Stimulated activated CD8-positive, alpha-beta memory T cell treated with anti-CD3 and anti-CD28 coated beads, Interleukin-15, amount 100 ng/mL, for 4 hours (primary cell): ENCODE measurements at places on chromosomes 11 and 22.
A peak's percentile ranks its signal among the peaks of the same experiment; 100 is the strongest.

- no peak for DNase-seq
Observed at GRCh38 chr11:116963813-116964212, 126.4 kb upstream of the APOA1 start.

GRCh38 chr22:46159777-46160176 lies 9.5 kb downstream of the PPARA start:
- DNase-seq, result no peak

DNA sequence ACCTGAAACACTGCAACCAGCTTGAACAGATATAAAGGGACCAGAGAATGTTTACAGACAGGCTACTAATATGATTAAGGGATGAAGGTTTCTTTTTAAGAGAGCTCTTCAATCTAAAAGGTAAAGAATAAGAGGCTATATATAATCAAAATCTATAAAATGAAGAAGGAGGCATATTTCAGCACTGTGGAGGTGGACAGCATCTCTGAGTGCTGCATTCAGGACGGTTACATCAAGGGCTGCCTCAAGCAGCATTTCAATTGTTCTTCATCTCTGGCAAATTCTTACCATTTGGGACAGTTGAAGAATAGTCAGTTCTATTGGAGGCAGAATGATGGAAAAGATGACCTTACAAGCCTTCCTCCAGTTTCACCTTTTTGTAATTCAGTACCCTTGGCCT lies 139.6 kb upstream of the LMO1 start:
- no peak for DNase-seq

DNA sequence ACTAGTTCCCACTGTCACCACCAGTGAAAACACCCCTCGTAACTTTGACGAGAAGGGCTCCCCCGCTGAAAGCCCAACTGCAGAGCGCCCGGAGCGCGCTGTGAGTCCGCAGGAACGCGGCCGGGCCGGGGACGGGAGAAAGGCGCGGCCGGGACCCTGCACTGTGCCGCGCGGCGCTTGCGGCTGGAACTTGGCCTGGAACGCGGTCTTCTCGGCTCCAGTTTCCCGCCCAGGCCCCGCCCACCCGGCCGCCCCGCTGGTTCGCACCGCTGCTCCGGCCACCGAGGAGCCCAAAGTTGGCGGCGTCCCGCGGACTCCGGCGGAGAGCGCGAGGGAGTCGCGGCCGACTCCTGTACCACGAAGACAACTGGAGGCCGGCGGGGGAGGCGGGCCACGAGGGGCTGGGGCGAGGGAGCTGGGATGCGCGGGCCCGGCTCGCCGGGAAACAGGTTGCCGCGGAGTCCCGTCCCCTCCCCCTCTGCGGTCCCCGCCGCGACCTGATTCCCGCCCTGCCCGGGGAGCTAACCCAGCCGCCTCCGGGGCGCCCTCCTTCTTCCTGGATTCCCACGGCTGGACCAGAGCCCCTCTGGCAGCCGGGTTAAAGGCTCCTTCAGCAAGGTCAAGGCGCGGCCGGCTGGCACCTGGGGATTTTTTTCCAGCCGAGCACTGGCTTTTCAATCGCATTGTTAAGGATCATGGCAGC lies 3.4 kb downstream of the TENM4 start:
- no peak for DNase-seq

GRCh38 chr22:48423481-48423911 lies 1404.2 kb downstream of the BRD1 start:
- no peak for DNase-seq

- no peak for DNase-seq
Observed at GRCh38 chr22:29386708-29387107, 1.7 kb downstream of the AP1B1 start.

- peak; percentile 38 for DNase-seq
Observed at GRCh38 chr11:62340269-62340901, 3.1 kb downstream of the ASRGL1 start.

GRCh38 chr11:11290354-11290753 lies 62.7 kb downstream of the CSNK2A3 start:
- no peak for DNase-seq

- DNase-seq, result no peak
Observed at GRCh38 chr11:116348226-116348625, 424.6 kb downstream of the BUD13 start.

DNA sequence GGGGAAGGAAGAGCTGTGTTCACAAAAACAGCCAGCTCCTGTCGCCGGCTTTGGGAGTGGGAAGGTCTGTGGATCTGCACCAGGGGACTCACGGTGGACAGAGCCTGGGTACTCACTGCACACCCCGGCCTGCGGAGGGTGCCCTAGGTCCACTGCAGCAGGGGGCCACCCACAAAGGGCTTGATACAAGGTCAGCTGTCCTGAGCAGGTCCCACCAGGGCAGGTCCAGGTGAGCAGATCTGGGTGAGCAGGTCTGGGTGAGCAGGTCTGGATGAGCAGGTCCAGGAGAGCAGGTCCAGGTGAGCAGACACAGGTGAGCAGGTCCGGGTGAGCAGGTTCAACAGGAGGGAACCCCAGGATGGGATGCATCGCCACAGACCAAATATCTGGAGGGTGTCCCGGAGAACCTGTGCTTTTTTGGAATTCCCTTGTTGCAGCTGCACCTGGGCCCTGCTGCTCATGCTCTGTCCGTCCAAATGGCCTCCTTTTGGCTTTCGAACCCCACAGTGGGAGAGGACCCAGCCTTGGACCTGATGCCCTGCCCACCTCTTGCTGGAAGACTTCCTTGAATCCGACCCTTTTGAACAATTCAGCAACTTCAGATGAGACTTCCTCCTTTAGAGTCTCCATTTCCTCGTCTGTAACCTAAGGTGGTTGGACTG lies 485.3 kb downstream of the TBC1D22A start:
- no peak for DNase-seq

GRCh38 chr11:104333977-104334376 lies 170.0 kb upstream of the PDGFD start:
- DNase-seq, result no peak

- no peak for DNase-seq
Observed at GRCh38 chr11:72918851-72919250, 104.6 kb downstream of the ATG16L2 start.

DNA sequence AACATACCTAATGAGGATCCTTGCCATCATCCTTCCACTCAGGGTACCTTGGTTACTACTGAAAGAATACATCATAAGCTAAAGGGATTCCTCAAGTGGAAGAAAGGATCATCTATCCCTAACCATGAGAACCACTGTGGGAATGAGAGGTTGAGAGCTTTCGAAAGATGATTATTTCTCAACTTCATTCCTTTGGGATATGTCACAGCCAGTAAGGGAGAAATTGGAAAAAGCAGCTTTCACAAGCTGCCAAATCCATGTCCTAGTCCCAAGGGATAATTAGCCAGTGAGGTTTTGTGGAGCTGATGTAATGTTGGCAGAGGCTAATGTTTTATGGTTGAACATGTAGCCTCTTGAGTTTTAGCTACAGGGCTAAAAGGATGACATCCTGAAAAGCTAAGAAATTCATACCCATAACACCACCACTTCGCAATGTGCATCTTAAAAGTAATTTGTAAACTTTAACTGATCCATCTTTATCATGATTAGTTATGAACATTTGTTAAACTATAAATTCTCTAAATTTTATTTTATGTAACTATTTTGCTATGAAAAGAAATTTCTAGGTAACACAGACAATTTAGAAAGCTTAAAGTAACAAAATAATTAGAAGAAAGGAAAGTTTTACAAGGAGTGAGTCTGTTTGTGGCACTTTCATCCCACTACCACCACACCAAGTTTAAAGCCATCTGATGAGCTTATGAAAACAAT lies 123.9 kb downstream of the MRTFA start:
- DNase-seq, result no peak

DNA sequence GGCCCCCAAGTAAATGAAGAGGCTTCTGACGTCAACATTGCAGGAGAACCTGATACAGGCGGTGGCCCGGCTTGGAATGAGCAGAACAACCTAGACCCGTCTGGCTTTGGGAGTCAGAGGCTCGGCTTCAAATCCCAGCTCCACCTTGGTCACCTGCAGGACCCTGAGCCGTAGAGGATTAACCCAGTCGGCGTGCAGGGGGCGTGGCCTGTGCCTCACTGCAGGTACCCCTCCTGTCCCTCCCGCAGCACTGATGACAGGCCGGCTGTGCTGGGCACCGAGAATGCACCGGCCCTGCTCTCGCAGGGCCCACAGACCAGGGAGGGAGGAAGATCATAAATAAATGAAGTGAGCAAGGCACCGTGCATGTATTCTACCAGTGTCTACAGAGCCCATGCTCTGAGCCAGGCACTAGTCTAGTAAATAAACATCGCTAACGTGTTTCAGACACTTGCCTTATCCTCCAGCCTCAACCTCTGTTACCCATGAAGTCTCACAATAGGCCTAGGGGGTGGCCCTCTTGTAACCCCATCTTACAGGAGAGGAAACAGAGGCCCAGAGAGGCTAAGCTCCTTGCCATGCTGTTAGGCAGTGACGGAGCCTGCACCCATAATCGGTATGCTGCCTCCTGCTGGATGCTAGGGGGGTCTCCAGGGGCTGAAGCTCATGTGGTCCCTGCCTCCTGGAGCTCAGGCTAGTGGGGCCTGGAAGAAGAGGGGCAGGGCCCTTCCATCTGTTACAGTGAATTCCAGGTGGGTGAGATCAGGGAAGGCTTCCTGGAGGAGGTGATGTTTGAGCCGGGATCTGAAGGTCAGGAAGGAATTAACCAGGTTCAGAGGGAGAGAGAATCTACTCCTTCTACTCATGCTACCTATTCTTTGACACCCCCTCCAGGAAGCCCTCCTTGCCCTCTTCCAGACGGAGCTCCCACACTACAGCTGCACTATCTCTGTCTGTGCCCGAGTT lies 53.4 kb downstream of the RTL6 start:
- DNase-seq, result no peak

- no peak for DNase-seq
Observed at GRCh38 chr11:47003180-47003877, 66.8 kb downstream of the CSTPP1 start.

- no peak for DNase-seq
Observed at GRCh38 chr22:42964994-42965699, 49.8 kb downstream of the PACSIN2 start.

DNA sequence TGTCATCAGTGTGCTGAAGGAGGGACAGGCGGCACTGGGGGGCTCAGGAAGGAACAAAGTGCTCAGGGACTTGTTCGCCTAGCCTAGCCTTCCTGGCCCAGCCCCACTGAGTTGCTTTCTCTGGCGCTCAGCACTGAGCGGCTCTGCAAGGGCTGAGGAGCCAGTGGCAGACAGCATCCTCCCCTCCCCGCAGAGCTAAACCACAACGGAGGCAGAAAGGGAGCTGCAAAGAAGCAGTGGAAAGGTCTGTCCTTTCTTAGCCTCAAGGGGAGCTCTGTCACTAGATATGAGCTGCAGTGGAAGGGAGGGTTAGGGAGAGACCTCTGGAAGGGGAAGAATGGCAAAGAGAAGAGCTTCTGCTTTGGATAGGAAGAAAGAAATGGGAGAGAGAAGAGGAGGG lies 89.7 kb upstream of the PHOX2A start:
- no peak for DNase-seq

- DNase-seq, result no peak
Observed at GRCh38 chr11:110373051-110373702, 56.6 kb upstream of the FDX1 start.

DNA sequence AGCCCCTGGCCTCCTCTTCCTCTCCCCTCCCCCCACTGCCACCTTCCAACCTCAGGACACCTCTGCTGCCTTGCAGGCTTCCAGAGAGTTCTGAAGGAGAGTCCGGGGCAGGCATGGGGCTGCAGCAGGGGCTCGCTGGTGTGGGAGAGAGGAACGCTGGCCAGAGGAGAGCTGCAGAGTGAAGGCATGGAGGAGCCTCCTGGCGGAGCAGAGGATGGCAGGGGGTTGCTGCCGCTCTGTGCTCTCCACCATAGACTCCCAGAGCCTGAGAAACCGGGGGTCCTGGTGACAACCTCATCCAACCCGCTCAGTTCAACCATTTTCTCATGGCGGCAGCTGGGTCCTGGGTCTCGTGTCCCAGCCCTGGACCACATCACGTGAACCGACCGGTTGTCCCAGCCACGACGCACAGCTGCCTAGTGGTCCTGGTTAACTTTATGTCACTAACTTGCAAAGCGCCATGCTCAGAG lies 17.5 kb downstream of the MRGPRG start:
- no peak for DNase-seq

DNA sequence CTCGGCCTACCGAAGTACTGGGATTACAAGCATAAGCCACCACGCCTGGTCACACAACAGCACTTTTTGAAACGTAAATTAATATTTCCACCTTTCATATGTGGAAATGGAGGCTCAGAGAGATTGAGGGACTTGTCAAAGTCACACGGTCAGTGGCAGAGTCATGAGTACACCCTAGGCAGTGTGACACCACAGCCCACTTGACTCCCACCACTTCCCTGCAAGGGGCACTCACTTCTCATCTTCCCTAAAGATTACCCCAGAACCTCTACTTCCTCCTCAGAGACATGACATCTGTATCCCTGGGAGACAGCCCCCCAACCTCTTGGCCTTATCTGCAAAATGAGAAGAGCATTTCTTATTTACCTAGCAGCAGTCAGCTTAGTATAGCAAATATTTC lies 16.5 kb upstream of the MYOD1 start:
- DNase-seq, result no peak

DNA sequence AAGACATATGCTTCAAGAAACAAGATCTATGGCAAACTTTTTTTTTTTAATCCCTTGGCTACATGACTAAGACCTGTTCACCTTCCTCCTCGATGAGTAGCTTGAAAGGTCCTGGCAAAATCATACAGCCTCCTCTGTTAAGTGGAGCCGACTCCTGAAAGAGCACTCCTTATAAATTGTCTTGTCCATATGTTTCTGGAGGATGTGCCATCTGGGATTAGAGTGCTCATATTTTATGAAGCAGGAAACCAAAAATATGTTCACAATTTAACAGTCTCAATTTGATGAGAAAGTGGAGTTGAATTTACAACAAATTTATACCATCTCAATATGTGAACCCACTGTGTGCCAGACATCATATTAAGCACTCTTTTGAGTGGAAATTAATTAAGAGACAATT lies 912.1 kb upstream of the FAT3 start:
- no peak for DNase-seq

DNA sequence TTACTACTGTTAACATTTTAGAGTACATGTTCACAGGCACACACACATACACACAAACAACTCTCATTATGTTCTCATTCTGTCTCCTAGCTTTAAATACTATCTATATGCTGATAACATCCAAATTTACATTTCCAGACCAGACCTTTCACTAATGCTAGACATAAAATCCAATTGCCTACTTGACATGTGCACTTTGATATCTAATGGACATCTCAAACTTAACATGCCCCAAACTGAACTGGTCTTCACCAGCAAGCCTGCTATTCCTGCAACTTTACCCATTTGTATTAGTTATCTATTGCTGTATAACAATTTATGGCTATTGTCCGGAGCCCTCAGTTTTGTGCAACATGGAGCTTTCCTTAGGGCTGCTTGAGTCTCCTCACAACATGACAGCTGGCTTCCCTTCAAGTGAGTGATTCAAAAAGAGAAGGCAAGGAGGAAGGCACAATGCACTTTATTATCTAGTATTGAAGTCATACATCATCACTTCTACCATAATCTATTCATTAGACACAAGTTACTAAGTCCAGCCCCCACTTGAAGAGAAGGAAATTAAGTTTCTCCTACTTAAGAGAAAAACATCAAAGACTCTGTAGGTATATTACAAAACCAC lies 3.0 kb downstream of the SLC36A4 start:
- DNase-seq, result no peak

DNA sequence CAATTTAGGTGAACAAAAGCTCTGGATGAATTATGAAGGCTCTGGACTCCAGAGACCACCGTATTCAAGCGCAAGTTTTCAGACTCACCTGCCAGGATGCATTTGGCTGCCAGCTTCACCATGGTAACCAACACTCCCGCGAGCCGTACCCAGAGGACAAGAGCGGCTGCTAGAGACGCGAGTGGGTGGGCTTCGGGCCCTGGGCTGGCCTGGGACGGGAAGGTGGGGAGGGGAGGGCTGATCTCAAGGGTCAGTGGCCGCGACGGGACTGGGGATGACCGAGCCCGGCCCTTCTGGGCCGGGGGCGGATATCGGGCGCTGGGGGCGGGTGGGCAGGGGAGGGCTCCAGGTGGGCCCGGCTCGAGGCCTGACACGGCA lies 344 bp downstream of the IFT27 start:
- no peak for DNase-seq
